Activated CD4-positive, alpha-beta T cell treated with anti-CD3 and anti-CD28 coated beads, Interleukin-2, Interleukin-6, amounts not matched to agents 100 ng/mL and 50 ng/mL, durations not matched to agents 16 hours and 8 hours (primary cell): ENCODE measurements at places on chromosomes 1 and 21.

GRCh38 chr1:43970502-43970901 is 692 bp downstream of the DPH2 start:
- no peak for DNase-seq

GRCh38 chr1:155320661-155321617 is at the start of gene RUSC1:
RUSC1 (plus strand) TSS chr1:155320894; CDS start chr1:155321774, 880 bp downstream.
- DNase-seq, result peak; percentile 79

DNA sequence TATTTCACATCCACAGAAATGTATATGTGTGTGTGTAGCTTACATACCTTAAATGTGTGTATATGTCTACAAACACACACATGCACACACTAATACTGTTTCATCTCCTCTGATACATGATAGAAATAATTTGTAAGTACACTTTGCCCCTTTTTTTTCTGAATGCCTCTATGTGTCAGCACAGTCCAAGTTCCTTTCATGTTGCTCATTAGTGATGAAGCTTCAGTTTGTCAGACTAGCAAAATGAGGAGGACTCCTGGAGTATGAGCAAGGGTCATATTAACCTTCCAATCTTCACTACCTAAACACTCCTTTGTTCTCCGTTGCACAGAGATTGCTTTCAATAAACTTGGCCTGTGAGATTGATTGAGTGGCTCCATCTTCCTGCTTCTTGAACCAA is 935.4 kb downstream of the MRPL39 start:
- no peak for DNase-seq

- DNase-seq, result no peak
Observed at GRCh38 chr1:206468571-206468970, 1.7 kb upstream of the IKBKE start.

GRCh38 chr21:15703932-15704331 is 25.9 kb upstream of the USP25 start:
- no peak for DNase-seq

DNA sequence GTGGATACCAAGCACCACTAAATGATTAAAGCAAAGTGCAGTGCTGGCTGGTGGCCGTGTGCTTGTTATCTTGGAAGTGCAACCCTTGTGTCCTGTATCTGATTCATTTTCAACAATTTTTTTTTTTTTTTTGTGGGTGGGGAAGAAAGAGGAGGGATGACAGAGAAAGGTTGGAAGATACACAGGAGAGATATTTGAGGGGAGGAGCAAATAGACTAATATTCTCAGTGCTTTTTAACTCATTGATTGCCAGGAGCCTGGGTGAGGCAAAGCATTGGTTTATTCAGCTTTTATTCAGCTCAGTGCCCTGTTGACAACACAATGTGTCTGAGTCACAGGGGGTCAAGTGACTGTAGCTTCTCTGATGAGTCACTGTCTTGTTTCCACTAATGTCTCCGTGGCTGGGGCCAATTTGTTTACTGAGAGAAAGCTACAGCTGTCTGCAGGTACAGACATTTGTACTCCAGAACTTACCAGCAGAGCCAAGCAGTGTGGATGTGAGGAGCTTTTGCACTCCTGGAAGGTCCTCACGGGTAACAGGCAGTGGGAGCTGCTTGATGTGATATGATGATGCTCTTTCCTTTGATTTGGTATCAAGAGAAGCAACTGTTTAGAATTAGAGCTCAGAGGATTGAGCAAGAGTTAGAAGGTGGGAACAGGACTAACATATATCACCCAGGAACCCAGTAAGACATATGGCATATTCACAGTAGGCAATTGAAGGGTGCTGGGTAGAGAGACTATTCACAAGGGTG is 23.6 kb upstream of the DNM3 start:
- peak; percentile 88 for DNase-seq

DNA sequence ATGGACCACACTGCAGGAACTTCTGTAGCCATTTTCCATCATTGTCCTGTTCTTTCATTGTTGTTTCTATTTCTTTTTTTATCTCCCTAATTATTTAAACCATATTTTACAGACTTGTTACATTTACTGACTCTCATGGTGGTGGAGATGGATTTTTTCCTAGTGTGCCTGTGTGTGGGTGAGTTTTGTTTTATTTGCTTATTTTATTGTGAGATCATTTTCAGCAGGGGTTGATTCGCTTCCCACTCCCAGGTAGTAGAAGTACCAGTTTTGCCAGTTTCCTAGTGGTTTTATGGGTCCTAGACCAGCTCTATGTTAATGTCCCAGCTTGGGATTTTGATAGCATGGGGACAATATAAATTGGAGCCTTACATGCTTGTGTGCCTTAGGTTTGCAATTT is 80.0 kb upstream of the BACH1 start:
- no peak for DNase-seq
